ENCODE measurements at places on chromosomes 4 and X.

GRCh38 chrX:70052895-70053615 lies 3.3 kb upstream of the AWAT2 start:
- DNase-seq: no peak

GRCh38 chrX:134184936-134185335 lies 52.0 kb upstream of the CCDC160 start:
- DNase-seq: no peak

DNA sequence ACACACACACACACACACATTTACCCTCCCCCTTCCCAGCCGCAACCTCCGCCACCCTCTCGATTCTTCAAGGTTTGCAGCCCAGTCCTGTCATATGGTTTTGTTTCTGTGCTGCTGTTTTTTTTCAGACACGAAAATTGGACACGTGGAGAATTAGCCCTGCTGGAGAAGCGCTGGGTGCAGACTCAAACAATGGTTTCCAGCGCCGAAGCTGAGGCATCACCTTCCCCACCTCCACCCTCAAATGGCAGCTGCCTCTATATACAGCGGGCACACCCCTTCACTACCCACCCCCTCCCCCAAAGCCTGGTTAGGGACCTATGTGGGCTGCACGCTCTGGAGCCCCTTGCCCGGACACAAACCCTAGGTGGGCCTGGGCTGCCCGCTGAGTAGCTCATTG lies 87.9 kb downstream of the BCOR start:
- no peak for DNase-seq

- DNase-seq: no peak
Measured at GRCh38 chrX:10048076-10048475, 80.9 kb downstream of the CLDN34 start.

DNA sequence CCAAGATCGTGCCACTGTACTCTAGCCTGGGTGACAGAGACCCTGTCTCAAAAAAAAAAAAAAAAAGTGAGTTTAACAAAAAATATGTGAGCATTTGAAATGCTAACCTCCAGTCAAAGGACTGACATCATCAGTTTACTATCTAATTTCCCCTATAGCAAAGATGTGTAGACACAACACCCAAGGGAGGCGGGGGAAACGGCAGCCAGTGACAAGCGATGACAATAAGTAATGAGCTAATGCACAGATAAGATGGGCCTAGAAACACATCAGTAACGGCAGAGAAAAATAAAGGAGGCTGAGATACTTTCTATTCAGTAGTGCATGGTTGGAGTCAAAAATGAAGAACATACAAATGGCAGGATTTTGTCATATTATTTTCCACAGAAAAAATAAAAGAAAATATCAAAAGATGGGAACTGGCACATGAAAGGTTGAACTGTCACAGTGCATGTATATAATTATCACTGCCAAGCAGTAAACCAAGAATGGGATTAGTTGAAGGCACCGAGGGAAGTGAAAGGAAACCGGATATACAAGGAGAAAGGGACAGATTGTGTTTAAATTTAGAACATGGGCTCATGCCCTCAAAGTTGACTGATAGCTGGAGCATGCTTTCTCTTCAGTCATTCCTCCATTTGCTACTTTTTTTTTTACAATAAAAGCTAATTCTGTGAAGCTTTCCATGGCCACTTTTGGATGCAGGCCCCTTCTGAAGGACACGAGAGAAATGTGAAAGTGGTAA lies 41.8 kb downstream of the IGFBP7 start:
- no peak for DNase-seq

DNA sequence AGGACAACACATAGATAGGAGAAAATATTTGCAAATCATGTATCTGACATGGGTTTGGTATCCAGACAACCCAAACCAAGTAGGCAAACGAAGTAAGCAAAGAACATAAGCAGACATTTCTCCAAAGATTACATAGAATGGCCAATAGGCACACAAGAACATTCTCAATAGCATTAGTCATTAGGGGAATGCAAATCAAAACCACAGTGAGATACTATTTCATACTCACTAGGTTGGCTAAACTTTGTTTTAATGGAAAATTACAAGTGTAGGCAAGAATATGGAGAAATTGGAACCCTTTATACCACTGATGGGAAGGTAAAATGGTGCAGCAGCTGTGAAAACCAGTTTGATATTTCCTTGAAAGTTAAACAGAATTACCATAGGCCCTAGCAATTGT lies 74.7 kb downstream of the CHRNA9 start:
- DNase-seq: no peak

DNA sequence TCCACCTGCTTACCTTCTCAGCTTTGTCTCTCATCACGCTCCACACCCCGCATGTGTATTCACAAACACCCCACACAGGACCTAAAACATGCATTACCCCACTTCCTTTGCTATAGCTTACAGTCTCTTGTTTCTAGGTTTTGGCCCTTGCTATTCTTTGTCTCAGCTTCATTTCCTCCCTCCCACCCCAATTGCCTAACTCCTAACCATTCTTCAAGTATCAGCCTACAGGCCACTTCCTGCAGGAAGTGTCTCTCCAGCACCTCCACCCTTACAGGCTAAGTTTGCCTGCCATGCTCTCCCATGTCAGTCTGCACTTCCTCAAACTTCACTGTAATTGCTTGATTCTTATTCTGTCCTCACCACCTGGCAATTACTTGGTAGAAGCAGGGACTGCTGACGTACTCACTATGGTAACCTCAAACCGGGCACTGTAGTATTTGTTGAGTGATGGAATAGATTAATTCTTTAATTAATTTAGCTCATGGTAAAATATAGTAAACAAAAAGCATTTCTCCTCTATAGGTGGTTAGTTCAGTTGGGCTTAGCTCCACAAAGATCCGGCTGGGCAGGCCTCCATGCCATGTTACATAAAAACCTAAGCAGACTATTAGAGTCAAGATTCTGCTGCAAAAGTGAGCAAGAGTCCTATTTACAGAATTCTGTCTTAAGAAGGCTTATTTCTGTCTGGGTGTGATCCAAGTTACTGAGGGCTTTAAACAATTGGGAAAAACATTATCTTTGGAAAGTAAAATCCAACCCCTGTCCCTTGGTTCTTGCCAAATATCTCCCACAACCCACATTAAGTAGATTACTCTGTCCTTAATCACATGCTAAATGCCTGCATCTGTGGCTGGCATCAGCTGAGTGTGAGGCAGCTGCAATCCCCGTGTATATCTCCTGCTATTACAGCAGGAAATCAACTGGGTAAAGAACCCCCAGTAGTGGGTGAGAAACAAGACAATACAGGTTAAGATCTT lies 124.7 kb upstream of the CPEB2 start:
- no peak for DNase-seq

DNA sequence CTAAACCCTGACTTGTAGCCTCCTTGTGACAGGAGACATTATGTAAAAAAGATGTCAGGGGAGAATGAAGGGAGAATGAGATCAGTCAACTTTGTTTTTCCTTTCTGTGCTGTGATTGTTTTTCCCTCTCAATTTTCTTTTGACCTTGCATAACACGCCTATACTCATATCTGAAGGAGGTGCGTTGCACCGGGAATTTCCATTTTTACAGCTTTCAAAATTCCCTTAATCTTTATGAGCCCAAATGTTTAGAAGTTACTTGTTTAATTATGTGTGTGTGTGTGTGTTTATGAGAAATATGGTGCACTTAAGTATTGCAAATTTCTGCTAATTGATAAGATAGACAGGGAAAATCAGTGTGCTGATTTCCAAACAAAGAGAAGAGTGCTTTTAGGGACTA lies 21.6 kb downstream of the SYNPO2 start:
- no peak for DNase-seq

- no peak for DNase-seq
Measured at GRCh38 chrX:13898603-13899002, 81.7 kb upstream of the GPM6B start.

DNA sequence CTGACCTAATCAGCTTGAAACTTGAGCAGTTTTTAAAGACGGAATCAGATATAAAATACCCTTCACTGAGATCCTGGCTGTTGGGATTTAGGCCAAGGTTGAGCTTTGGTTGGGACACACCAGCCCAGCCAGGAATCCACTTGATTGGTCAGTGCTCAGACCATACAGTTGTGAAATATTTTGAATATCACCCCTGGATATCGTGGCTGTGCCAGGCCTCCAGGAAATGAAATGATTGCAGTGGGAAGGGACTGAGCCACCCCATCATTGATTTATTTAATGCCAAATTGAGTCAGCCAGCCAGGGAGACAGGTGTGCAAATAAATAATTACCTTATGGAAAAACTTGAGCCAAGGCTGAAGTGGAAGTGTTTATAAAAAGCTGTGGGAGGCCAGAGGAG lies 128.4 kb upstream of the SCML1 start:
- DNase-seq: no peak

DNA sequence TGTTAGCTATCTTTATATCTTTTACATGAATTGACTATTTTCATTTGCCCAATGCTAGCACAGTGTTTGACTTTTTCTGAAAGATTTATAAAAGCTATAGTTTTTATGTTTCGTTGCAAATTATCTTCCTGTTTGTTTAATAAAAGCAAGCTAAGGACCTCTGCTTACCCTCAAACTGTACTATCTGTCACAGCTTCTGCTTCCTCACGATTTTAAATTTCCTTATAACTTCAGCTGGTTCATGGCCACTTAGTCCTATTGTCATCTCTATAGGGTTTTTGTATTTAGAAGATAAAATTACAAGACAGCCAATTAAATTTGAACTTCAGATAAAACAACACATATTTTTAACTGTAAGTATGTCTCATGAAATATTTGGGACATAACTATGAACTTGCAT lies 494.0 kb downstream of the PDGFC start:
- DNase-seq: no peak

DNA sequence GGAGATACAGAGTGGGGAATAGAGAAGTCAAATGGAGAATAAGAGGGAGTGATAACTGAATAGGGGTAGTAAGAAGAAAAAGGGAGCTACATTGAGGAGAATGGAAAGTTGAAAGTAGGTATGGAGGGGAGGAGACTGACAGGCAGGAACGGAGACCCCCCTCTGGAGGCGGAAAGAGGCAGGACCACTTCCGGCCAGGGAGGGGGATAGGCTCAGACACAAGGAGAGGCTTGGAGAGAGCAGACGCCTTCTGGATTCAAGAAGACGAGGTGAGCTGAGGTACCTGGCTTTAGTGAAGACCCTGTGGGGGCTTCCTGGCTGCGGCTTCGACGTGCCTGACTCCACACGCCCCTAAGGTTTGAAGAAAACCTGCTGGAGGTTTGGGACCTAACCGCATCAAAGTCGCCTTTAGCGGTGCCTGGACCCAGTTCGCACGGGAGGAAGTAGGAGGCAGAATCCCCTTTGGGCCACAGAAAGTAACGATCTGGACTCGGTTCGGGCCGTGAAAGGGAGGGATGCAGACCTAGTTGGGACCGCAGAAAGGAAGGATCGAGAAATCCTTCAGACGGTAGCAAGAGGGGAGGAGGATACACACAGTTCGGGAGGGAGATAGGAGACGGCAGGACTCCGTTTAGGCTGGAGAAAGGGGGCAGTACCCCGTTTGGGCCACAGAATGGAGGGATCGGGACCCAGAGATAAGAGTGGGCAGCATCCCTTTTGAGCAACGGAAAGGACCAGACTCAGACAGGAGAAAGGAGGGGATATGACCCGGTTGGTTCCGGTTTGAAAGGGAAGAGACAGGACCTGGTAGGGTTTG lies at the start of gene TRO:
Gene TRO (plus strand): TSS at position 215 of the 817 bp plus-strand sequence. CDS start 1,423 bp downstream, outside the sequence.
- no peak for DNase-seq

GRCh38 chr4:136768925-136769275 lies 763.4 kb downstream of the PCDH18 start:
- no peak for DNase-seq

- no peak for DNase-seq
Measured at GRCh38 chrX:675955-676295, 45.3 kb downstream of the SHOX start.

DNA sequence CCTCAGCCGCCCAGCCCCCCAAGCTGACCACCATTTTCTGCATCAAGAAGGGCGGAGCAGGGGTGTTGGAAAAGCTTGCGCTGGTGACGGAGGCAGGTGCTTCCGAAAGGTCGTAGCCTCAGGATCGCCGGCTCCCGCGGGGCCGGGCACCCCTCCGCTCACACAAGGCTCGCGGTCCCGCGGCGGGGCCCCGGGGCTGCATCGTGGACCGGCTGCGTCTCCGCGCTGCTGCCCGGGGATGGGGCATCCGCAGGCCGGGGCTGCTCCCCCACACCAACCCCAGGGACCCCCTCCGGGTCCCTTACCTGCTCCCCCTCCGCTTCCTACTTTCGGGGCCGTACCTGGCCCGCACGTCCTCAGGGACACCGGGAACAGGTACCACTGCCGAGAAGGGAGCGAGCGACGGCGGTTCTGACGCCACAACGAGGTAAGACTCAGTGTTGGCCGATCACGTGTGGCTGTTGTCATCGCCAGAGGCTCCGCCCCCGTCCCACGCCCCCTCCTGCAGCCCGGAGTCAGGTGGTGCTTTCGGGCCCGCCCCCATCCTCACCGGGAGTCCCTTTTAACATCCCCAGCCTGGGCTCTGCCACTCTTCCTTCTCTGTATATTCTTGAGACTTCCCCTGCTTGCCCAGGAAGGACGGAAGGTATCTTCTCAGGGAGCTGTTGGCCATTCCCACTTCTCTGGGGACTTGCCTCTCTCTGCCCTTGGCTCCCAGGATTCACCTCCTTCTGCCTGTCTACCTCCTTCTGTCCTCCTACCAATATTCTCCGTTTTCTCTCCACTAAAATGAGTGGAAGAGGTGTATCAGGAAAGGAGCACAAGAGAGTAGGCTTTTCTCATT lies at the start of gene BEX2:
Gene BEX2 (minus strand): TSS at position 436 of the 844 bp plus-strand sequence. CDS start 1,014 bp downstream, outside the sequence.
- peak; percentile 50 for DNase-seq

- DNase-seq: no peak
Measured at GRCh38 chrX:150063138-150063518, 124.8 kb upstream of the EOLA2 start.

DNA sequence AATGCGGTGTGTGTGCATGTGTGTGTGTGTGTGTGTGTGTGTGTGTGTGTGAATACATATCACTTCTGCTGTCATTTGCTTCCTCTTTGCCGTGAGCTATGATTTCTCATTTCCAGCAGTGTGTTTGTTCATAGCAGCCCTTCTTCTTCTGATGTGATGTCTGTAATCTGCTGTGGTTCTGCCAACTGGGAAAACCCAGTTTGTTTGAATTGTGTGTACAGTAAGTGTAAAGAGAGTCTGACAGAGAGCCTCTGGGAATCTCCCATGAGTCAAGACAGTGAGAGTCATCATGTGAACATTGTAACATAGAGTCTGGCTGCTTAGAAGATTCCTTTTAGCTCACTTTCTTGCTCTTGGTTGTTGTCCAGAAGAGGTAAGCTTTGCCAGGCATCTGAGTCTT lies 8.4 kb upstream of the NWD2 start:
- DNase-seq: no peak

- DNase-seq: no peak
Measured at GRCh38 chr4:100357542-100357941, 160.3 kb downstream of the EMCN start.

Data from stimulated activated CD8-positive, alpha-beta memory T cell treated with anti-CD3 and anti-CD28 coated beads, Interleukin-7, amount 100 ng/mL, for 1 hour (primary cell).